ENCODE measurements at places on chromosomes 3 and 15.

DNA sequence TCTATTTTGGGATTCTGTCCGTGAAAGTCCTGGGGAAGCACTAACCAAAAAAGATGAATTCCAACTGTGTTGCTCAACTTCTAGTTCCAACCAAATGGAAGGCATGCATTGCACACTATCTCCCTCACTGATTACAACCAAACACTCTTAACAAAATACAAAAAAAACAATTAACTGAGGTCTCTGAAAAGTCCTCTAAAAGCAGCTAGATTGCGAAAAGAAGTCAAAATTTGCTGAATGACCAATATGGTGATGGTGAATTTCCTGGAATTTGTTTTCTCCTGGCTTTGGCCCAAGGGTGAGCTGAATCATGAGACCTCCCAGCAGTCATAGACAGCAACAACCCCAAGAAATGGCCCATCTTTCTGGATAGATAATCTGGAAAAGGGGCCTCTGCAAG lies 28.3 kb downstream of the CYP19A1 start:
- no peak for DNase-seq

DNA sequence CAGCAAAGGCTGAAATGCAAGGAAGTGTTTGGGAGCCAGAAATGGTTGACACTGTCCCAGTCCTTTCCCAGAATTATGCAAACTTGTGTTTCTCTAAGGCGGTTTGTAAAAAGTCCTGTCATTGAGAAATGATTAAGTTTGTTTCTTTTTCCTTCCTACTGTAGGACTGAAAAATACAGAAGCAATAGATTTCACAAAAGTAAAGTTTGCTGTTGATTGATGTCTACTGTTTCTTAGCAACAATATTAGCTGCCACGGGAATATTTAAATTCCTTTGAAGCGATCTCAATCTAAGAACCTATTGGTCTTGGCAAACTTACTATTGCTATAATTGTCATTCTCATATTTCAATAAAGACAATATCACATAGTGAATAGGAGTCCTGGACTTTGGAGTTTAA lies 100.7 kb upstream of the IL12A start:
- no peak for DNase-seq

GRCh38 chr3:170154084-170154483 lies 27.4 kb downstream of the PHC3 start:
- no peak for DNase-seq

GRCh38 chr3:107413264-107413663 lies 36.0 kb downstream of the CCDC54 start:
- no peak for DNase-seq

DNA sequence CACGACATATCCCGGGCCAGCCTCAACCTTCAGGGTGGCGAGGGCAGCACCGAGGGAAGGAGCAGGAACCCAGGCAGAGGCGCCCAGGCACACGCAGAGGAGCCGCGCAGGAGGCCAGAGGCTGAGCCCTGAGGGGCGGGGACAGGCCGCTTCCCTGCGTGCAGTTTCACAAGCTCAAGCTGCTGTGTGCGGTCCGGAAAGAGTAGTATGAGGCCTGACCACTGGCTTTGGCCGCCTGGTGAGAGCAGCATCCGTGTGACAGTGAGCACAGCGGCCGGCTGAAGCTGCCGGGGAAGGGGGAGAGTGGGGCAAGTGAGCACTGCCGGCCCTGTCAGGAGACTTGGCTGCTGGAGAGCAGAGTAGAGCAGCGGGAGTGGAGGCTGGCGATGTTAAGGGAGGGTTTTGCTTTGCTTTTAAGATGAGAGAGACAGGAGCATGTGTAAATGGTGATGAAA lies 8.7 kb downstream of the ZDHHC19 start:
- no peak for DNase-seq

DNA sequence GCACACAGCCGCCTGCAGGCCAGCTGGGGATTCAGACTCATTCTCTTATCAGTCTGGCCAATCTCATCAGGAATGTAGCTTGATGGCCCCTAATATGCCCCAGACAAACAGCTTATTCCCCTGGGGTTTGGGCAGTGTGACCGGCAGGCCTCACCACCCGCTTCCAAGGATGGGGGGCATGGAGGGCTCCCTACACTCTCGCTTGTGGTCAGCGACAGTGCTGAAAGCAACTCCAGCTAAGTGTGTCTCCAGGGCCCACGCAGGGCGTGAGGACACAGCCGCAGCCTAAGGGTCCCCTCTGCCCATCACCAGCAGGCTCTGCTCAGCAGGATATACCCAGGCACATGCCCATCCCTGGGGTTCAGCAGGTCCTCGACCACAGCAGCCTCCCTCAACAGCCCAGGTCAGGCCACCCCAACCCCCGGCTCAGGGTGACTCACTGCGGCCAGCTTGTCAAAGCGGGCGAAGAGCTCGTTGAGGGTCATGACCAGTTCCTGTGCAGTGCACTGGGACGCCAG lies 116.7 kb downstream of the ADCY5 start:
- DNase-seq, result no peak

Data from urothelium cell line (cell line).